ENCODE measurements at places on chromosomes 5 and 9. TPM values are rescaled to one million over a fixed set of nuclear protein-coding genes. Genes with fewer than 3 reads are reported as not detected.

Gene ZNF608
- total RNA-seq = 2.1 TPM

Gene PPP3R2
- total RNA-seq = not detected

Gene SLF1
- 6.1 TPM for total RNA-seq

Gene COL15A1
- 16.8 TPM for total RNA-seq

Gene GDNF
- 3.7 TPM for total RNA-seq

Gene SH2D3C
- total RNA-seq = not detected

Gene TSSK1B
- total RNA-seq = not detected
